ENCODE measurements at places on chromosomes 7 and 10.

DNA sequence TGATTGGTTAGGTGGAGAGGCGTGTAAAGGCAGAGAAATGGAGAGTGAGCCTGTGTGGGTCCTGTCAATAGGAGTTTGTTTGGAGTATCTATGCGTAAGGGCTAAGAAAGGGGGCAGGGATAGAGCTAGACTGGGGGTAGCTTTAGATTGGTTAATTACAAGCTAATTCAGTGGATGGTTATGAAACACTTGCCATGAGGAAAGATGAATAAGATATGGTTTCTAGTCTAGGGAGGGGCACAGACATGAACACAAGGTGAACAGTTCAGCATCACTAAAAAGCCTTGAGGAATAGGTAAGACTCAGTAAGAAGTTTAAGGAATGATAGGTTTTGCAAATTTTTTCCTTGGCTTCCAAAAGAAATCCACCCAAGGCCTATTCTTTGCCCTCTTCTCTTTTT, 50.6 kb downstream of the PLPP4 start:
- DNase-seq, result no peak

GRCh38 chr10:112287844-112288243, 4.6 kb downstream of the TECTB start:
- no peak for DNase-seq

GRCh38 chr10:114937962-114938855, at the start of gene TRUB1:
Gene TRUB1 (plus strand): TSS chr10:114938195. CDS start chr10:114938254, 59 bp downstream.
- DNase-seq, result peak; percentile 76

- no peak for DNase-seq
These were observed 1.1 kb upstream of the GAD2 start for GRCh38 chr10:26215396-26215934.

GRCh38 chr10:124033887-124034218, 59.5 kb downstream of the CHST15 start:
- DNase-seq, result no peak

- no peak for DNase-seq
These were observed 140.5 kb downstream of the PKD1L1 start for GRCh38 chr7:47807756-47808155.

- no peak for DNase-seq
These were observed 25.0 kb upstream of the CDH23 start for GRCh38 chr10:71371750-71372166.

DNA sequence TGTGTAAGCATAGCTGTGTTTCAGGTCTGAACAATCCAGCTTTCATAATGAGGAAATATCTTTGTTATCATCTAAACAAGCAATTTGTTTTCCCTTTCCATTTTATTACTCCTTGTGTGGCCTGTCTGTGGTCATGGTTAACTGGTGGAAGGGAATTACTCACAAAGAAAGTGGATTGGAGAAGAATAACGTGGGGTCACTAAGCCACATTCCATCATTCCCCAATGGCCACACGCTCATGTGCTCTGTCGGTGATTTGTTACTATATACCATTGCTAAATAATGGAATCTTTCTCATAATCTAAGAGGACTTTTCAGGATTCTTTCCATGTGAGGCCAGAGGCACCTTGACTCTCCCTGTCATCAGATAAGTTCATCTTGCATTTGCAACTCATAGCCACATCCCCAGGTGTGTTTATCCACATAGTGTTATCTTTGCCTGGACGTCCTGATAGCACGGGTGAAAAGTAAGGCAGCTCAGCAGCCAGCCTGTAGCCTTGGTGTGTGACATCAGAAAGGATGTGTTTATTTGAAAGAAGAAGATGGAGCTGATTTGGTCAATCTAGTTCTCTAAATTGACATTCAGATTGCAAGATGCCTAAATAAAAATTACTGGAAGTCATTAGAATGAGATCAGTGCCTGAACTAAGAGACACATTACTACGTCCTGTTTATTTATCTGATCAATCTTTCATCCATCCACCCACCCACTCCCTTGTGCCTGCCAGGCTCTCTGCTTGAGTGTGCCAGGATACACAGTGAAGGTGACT, 128.9 kb downstream of the CELF2 start:
- DNase-seq, result no peak

- no peak for DNase-seq
These were observed 325.5 kb downstream of the LHFPL3 start for GRCh38 chr7:104653825-104654401.

GRCh38 chr10:7146189-7146588, 264.6 kb downstream of the SFMBT2 start:
- no peak for DNase-seq

DNA sequence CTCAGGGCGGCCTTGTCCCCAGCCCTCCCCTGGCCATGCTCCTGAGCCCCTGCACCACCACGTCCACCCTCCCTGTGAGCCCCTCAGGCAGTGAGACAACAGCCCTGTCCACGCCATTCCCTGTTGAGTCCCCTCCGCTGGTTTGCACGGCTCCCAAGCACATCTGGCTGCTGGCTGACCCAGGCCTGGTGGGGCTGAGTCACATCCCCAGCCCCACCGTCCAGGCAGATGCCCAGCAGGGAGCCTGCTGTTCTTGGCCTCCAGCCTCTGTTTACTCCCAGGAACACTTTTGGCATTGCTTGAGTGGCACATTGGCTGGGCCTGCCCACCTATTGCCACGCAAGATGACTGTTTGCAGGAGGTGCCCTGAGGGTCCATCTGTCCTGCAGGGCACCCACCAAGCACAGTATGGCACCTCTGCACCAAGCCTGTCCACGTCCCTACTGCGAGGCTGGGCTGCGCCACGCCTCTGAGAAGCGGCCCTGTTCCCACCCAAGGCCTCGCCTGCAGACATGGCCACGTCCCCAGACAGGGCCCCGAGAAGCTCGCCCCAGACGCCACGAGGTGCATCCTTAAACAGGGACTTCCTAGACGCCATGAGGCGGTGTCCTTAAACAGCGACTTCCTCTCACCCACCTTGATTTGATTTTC, 48.4 kb upstream of the INPP5A start:
- DNase-seq, result no peak

- DNase-seq, result no peak
These were observed 129.8 kb upstream of the FERD3L start for GRCh38 chr7:19275000-19275399.

GRCh38 chr7:10584886-10585285, 388.8 kb upstream of the PHF14 start:
- no peak for DNase-seq

GRCh38 chr7:55366461-55367070, 1.4 kb downstream of the LANCL2 start:
- no peak for DNase-seq

DNA sequence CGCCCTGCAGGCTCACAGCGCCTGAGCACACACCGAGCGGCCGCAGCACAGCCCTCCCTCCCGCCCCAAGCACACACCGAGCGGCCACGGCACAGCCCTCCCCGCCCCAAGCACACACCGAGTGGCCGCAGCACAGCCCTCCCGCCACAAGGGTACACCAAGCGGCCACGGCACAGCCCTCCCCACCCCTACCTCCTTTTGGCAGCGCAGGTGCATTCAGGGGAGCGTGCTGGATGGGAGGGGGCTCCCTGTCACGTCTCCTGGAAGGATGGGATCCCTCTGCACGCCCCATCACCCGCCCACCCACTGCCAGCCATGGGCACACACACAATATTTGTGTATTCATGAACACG, 482.6 kb downstream of the DNAJB6 start:
- DNase-seq, result no peak

DNA sequence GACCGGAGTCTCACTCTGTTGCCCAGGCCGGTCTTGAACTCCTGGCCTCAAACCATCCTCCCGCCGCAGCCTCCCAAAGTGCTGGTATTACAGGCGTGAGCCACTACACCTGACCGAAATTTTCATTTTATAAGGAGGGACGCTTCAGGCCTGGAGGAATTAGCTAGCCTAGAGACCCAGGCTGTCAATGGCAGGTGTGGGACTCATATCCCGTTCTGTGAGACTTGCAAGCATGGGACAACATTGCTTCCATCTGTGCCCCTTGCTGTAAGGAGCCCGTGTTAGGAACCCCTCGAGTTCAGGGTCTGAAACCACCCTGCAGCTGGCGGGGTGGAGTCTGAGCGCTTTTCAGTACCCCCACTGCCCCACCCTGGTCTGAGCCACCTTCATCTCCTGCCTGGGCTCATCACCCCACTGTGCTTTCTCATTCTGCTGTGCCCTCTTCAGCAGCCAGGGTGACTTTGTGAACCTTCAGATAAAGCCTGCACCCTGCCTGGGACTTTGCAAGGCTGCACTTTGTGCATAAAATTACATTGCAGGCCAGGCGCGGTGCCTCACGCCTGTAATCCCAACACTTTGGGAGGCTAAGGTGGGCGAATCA, 1.3 kb upstream of the DAGLB start:
- DNase-seq, result no peak

- DNase-seq, result no peak
These were observed 7.3 kb downstream of the WDFY4 start for GRCh38 chr10:48691812-48692528.

DNA sequence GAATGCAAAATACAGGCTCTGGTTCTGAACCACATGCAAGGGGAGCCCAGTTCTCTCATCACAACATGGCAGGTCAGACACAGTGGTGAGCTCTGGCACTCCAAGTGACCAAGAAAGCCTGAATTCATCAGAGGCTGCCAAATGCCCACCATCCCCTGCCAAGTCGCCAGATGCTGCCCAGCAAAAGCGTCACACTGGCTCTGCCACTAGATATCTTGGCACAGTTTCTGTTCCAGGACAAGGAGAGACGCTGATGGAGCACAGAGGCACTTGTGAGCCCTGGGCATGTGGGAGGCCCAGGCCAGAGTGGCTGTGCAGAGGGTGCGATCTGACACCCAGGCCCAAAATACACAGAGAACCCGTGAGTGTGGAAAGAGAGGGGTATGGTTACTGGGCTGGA, 57.8 kb downstream of the GAD2 start:
- no peak for DNase-seq

DNA sequence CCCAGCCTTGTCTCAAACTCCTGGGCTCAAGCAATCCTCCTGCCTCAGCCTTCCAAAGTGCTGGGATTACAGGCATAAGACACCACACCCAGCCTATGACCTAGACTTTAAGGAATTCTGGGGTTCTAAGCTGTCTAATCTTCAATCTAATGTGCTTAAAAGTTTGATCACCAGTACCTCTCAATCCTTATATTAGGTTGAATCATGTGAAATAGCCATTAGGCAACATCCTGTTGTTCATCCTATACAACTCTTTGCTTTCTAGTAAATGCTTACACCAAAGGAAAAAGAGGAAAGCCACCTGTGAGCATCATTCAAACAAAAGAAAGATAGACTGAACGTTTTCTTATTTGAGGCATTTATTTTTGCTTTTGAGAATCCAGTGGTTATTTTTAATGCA, 56.0 kb downstream of the ATOH7 start:
- no peak for DNase-seq

GRCh38 chr10:1747590-1748157, 10.3 kb upstream of the ADARB2 start:
- DNase-seq, result no peak

DNA sequence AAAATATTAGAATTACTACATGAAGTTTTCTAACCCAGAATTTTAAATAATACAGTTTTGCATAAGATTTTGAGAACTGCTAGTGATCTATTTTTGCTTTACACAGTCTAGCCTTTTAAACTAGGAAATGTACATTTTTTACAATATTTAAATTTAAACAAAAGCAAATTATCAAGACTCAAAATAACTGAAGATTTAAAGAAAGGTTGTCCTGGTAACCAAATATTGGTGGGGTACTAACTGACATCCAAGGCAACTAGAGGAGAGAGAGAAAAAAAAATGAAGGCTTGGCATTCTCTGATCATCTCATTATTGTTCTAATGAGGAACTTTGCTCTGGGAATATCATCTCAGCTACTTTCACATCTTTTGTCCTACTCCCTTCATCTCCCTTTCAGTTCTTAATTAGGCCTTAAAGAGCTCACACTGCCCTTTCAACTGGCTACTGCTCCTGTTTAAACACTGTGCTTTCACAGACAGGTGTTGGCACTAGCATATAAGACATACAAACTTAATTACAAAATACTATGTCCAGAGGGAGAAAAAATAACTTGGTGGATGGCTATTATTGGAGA, 33.7 kb downstream of the RAB11FIP2 start:
- no peak for DNase-seq

DNA sequence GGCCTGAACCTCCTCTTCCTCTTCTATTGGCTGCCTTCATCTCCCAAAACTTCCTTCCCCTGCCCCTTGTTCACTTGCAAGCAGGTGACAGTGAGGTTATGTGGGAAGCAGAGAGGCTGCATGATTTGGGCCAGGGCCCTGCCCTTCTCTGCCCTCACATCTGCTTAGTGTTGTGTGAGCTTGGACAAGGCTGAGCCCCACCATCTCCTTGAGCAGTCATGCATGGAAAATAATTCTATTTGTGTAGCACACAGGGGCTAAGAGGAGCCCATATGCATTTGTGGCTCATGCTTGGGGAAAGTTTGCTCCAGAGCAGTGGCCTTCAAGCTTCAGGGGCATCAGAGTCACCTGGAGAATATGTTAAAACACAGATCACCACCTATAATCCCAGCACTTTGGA, 26.8 kb upstream of the AQP1 start:
- DNase-seq, result no peak

DNA sequence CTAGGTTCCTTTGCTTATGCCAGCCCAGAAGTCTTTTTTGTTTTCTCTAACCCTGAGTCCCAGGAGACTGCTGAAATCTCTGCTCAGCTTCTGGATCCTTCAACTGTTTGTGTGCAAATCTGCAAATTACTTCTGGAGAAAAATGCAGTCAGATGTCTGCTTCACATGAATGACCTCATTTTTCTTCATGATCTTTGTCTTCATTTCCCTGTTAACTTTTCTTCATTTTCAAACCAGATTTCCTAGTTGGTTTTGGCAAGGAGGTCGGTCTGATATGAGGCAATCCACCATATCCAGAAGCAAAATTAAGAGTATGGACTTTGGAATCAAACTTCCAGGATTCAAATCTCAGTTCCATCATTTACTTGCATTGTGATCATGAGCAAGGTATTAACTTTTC, 66.8 kb downstream of the ZNF503 start:
- no peak for DNase-seq

DNA sequence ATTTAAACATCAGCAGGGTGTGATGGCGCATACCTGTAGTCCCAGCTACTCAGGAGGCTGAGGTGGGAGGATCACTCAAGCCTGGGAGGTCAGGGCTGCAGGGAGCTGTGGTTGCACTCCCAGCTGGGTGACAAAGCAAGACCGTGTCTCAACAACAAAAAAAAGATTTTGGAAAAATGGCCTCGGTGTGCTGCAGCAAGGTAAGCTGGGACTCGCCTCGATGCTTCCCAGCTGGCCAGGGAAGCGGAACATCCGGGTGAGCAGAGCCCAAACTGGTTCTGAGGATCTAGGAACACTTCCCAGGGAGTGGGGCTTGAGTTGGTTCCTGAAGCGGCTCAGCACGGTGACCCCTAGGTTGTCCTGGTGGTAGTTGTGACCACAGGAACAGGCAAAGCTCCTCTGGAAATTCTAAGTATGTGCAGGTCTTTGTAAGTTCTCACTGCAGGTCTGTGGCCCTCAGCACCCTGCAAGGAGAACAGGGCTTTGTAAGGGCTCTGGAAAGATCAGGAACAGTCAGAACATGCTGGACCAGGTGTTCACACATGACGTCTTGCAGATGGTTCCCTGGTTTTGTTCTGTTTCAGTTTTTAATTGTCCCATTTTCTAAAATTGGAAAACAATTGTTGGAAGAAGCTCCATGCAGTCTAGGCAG, 38.6 kb upstream of the ZMIZ2 start:
- no peak for DNase-seq

GRCh38 chr10:122853665-122854313, 8.1 kb upstream of the CUZD1 start:
- DNase-seq, result no peak
